Esophagus squamous epithelium (tissue), 5 donors: ENCODE measurements at places on chromosomes 3 and 15.

DNA sequence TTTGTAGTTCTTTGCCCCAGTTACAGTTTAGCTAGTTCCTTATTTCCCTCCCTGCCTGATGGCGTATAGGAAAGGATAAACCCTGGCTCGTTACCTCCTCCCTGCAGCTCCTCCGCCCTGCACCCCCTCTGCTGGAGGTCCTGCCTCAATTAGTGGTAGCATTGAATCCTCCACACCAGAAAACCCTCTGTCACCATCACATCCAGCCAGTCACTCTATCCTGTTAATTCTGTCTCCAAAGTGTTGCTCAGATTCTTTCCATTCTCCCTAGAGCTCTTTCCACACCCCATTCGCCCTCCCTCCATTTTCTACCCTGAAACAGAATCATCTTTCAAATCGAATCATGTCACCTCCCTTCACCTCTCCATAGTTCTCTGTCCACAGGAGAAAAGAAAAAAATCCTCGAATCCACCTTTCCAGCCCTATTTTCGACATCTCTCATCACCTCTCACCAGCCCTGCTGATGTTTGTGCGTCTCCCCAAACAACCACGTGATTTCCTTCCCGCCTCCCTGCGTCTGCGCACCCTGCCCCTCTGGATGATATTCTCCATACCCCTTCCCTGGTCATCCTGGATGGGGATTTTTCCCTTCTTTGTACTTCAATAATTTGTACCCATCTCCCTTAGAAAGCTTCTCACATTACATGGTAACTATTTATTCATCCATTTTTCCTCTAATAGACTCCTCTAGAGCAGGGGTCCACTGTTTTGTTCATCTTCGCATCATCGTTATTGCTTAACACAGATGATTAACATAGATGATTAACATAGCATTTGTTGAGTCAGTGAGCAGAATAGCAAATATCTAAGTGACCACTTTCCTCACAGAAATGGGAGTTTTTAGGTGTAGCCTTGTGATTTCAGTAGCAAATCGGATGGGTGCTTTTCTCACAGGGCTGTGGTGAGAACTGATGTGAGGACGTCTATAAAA lies 37.1 kb downstream of the MAP3K13 start:
- H3K36me3 ChIP-seq = no peaks in the 10 kb centered on the region
- no peak for DNase-seq
- H3K4me1 ChIP-seq = peaks cover 8% of the 10 kb centered on the region
- H3K27me3 ChIP-seq = no peaks in the 10 kb centered on the region

GRCh38 chr15:59268852-59269407 lies 62.3 kb downstream of the LDHAL6B start:
- DNase-seq = no peak
- H3K4me1 ChIP-seq = peaks cover under 1% of the 10 kb centered on the region
- no peaks in the 10 kb centered on the region for H3K27me3 ChIP-seq

DNA sequence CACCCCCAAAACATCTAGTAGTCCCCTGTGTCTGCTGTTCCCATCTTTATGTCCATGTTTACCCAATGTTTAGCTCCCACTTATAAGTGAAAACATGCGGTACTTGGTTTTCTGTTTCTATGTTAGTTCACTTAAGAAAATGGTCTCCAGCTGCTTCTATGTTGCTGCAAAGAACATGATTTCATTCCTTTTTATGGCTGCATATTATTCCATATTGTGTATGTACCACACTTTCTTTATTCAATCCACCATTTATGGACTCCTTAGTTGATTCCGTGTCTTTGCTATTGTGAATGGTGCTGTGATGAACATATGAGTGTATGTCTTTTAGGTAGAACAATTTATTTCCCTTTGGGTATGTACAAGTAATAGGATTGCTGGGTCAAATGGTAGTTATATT lies 51.2 kb downstream of the GRK7 start:
- no peak overlapping the region for H3K4me3 ChIP-seq
- no peaks in the 10 kb centered on the region for H3K27me3 ChIP-seq
- no peak overlapping the region for H3K27ac ChIP-seq
- no peaks in the 10 kb centered on the region for H3K36me3 ChIP-seq

- H3K4me1 ChIP-seq = no peaks in the 10 kb centered on the region
- H3K4me3 ChIP-seq = no peak overlapping the region
These were observed 326.9 kb upstream of the DNAJC19 start for GRCh38 chr3:181316482-181316881.

DNA sequence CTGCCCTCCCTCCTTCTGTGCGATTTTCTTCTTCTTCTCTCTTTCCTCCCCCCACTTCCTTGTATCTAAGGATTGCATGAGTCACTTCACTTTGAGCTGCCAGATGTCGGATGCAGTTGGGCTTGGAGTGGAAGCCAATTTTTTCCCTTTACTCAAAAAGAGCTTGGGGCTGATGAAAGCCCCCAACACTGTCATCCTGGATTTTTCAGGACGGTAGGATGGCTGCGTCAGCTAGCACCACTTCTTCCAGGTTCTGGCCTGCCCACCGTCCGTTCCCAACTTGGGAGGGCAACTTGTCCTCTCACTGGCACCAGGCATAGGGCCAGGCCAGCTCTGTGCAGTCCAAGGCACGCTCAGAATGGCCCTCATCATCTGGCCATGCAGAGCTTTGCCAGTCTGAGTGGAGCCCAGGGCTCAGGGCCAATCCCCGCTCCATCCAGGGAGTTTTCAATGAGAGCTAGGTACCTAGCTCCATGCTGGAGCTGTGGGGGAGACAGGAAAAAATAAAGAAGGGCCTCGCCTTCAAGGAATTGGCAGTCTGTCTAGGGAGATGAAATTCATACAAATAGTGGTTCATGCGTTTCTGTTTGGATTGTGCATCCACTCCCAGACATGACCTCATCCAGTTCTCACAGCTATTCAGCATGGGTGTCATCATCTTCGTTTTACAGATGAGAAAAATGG lies 47.7 kb upstream of the INSYN1 start:
- H3K36me3 ChIP-seq = no peaks in the 10 kb centered on the region
- H3K4me3 ChIP-seq = no peak overlapping the region
- peak overlapping the region; percentile 48 for H3K27ac ChIP-seq
- H3K27me3 ChIP-seq = no peaks in the 10 kb centered on the region
- DNase-seq = no peak

DNA sequence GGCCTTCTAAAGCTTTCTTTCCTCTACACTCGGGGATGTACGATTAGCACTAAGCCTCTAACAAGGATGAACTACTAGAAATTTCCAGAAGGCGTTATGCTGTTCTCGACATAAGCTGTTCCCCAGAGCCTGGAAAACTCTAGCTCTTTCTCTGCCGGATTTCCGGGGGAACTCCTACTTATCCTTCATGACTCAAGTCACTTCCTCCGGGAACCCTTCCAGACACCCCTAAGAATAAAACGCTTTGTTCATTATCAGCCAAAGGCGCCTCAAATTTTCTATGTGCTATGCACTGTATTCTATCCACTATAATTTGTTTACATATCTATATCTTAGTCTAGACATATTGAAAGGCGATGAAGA lies 455 bp upstream of the SNAP23 start:
- DNase-seq = no peak
- peaks cover 47% of the 10 kb centered on the region for H3K4me1 ChIP-seq
- H3K27me3 ChIP-seq = no peaks in the 10 kb centered on the region
- H3K4me3 ChIP-seq = peak overlapping the region; percentile 87

- no peaks in the 10 kb centered on the region for H3K36me3 ChIP-seq
- no peaks in the 10 kb centered on the region for H3K27me3 ChIP-seq
These were observed 728 bp downstream of the CRTC3 start for GRCh38 chr15:90530250-90531051.

DNA sequence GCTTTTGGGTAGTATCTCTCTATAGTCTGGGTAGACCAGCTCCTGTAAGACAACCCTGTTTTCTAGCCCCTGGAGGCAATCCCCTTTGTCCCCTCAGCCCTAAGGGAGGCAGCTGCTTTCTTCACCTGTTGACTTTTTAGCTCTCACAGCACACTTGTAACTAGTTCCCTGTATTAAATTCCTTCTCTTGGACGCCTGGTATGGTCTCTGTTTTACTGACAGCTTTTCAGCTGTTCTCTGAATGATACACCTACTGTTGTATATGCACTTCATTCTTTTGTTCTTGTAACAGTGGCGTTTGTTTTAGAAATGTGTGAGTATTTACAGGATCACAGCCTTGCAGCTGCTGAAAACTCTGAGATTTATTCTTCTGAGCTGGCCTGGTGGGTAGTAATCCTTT lies 413.0 kb upstream of the RBMS3 start:
- no peaks in the 10 kb centered on the region for H3K36me3 ChIP-seq
- no peaks in the 10 kb centered on the region for H3K4me1 ChIP-seq
- no peak overlapping the region for H3K4me3 ChIP-seq
- DNase-seq = no peak
- no peaks in the 10 kb centered on the region for H3K27me3 ChIP-seq
- no peak overlapping the region for H3K27ac ChIP-seq

GRCh38 chr3:188476935-188477334 lies 323.0 kb downstream of the LPP start:
- no peak overlapping the region for H3K27ac ChIP-seq
- H3K27me3 ChIP-seq = no peaks in the 10 kb centered on the region
- H3K4me1 ChIP-seq = peaks cover 8% of the 10 kb centered on the region
- no peaks in the 10 kb centered on the region for H3K36me3 ChIP-seq

DNA sequence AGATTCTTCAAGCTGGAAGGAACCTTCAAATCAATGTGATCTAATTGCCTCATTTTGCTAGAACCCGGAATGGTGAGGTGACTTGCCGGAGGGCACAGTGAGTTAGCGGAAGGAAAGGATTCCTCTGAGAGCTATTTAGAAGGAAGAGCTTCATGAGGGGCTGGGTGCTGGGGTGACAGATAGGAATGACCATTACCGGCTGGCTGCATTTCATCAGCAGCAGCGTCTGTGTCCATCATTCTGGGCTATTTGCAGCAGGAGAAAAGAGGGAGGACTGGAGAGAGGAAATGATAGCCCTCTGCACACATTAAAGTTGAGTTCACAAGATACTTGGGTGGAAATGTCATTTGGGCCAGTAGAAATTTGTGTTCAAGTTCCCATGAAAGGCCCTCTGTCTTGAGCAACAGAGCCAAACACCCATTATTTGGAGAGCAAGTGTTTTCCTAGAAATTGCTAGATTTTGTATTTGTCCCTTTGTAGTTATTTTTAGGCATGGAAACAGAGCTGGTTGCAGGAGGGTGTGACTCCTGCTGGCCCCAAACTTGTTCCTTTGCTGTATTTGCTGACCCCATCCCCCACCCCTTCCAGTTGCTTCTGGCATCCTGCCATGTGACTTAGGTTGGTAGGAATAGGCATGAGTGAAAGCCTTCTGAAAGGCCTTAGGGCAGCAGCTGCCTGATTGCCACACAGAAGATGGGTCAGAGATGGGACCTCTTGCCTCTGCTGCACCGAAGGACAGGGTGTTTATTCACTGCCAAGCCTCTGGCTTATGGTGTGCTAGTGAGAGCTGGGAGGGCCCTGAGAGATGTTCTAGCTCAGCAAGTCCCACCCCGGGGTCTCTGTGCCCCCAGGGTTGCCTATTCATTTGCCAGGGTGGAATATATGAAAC lies 87.5 kb upstream of the PLXNA1 start:
- H3K4me1 ChIP-seq = no peaks in the 10 kb centered on the region
- H3K27me3 ChIP-seq = no peaks in the 10 kb centered on the region
- no peak overlapping the region for H3K27ac ChIP-seq
- no peak for DNase-seq
- no peak overlapping the region for H3K4me3 ChIP-seq
- H3K36me3 ChIP-seq = no peaks in the 10 kb centered on the region

- no peak overlapping the region for H3K27ac ChIP-seq
- no peaks in the 10 kb centered on the region for H3K36me3 ChIP-seq
- H3K4me1 ChIP-seq = no peaks in the 10 kb centered on the region
- no peak for DNase-seq
These were observed 144.3 kb downstream of the ALCAM start for GRCh38 chr3:105511031-105511430.

GRCh38 chr3:151305060-151305774 lies 11.4 kb downstream of the GPR87 start:
- no peaks in the 10 kb centered on the region for H3K27me3 ChIP-seq
- no peak overlapping the region for H3K4me3 ChIP-seq
- peak overlapping the region; percentile 70 for H3K27ac ChIP-seq
- peaks cover 85% of the 10 kb centered on the region for H3K4me1 ChIP-seq

DNA sequence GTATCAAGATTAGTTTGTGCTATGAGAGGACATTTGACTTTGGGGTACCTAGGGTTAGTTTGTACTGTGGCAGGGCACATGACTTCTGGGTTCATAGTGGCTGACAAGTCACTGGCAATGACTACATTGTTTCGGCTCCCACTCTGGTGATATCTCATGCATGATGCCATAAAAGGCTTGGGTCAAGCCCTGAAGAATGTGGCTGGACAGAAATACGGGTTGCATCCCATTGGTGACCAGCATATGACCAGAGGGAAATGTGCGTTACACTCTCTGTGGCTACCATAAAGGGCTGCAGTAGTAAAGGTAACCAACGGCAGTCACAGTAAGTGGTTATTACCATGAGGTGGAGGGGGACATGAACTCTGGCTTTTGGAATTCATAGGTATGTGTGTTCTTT lies 18.4 kb downstream of the THOC7 start:
- H3K4me1 ChIP-seq = peaks cover 15% of the 10 kb centered on the region
- no peak for DNase-seq
- H3K27ac ChIP-seq = no peak overlapping the region
- H3K27me3 ChIP-seq = no peaks in the 10 kb centered on the region
- no peak overlapping the region for H3K4me3 ChIP-seq
- no peaks in the 10 kb centered on the region for H3K36me3 ChIP-seq

DNA sequence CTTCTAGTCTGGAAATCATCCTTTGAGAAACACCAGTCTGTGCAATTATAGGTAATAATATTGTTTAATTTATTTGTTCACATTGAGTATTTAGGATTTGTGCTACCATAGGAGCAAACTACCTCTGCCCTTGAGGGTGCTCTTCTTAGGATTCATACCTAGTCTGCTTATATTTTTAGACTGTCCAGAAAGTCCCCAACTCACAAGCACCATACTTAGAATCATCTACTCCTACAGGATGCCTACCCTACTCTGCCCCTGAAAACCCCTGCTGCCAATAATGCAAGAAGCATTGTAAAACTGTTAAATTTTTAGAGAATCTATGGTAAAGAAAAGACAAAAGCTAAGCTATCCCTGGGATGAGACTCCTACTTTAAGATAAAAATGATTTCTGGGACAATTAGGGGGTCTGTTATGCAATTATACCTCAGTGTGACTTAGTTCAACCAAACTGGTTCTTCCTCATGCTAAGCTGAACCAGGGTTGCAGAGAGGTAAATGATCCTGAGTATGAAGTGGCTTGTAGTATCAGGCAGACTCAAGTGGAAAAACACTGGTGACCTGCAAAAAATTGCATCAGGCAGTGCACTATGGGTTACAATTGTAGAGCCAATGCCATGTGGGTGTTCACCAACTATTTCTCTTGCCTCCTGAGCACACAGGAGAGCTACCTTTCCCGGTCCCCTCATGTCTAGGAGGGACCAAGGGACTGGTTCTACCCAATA lies 133.3 kb downstream of the TNIK start:
- no peak overlapping the region for H3K4me3 ChIP-seq
- H3K36me3 ChIP-seq = no peaks in the 10 kb centered on the region
- no peak overlapping the region for H3K27ac ChIP-seq
- H3K27me3 ChIP-seq = no peaks in the 10 kb centered on the region
- DNase-seq = no peak

GRCh38 chr3:30835667-30836066 lies 58.8 kb downstream of the GADL1 start:
- DNase-seq = no peak
- no peaks in the 10 kb centered on the region for H3K4me1 ChIP-seq
- no peaks in the 10 kb centered on the region for H3K27me3 ChIP-seq
- no peak overlapping the region for H3K27ac ChIP-seq

GRCh38 chr3:15319575-15319974 lies 12.8 kb downstream of the SH3BP5 start:
- DNase-seq = no peak
- H3K4me3 ChIP-seq = no peak overlapping the region
- H3K27me3 ChIP-seq = no peaks in the 10 kb centered on the region
- H3K27ac ChIP-seq = peak overlapping the region; percentile 77

GRCh38 chr3:30457726-30458125 lies 148.7 kb upstream of the TGFBR2 start:
- no peak overlapping the region for H3K27ac ChIP-seq
- no peaks in the 10 kb centered on the region for H3K4me1 ChIP-seq
- DNase-seq = no peak
- no peaks in the 10 kb centered on the region for H3K36me3 ChIP-seq
- H3K4me3 ChIP-seq = no peak overlapping the region
